ENCODE measurements at places on chromosomes 1 and 21.

DNA sequence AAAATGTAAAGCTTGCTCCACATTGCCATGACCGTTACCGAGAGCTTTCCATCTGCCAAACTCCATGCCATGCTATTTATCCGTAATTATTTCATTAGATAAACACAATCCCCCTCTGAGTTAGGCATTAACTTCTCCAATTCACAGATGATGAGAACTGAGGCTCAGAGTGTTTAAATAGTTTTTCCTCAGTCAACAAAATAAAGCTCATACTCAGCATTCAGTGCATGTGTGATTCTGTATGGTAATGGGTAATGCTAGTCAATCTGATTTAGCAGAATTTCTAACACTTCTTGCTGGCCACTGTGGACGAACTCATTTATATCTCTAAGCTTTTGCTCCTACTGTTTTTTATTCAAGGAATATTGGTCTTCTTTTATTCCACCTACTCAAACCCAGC is 17.3 kb downstream of the SAMSN1 start:
- DNase-seq: no peak

DNA sequence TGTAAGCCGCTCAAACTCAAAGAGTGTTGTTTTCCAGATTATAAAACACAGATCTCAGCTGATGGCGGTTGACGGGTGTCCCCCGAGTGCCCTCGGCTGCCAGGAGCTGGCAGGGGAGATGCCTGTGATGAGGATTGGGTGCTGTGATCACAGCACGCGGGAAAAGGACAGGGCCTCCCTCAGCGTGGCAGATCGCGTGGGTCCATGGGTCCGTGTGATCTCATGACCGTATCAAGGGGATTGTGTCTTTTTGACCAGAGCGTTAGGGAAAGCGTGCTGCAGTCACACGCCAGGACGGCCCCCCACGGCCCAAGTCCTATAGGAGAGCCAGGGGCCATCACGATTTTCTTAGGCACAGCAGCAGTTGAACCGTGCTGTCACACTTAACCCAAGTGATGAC is 51.9 kb downstream of the PDE9A start:
- no peak for DNase-seq

- DNase-seq: no peak
Observed at GRCh38 chr1:219279017-219279770, 105.5 kb downstream of the LYPLAL1 start.

DNA sequence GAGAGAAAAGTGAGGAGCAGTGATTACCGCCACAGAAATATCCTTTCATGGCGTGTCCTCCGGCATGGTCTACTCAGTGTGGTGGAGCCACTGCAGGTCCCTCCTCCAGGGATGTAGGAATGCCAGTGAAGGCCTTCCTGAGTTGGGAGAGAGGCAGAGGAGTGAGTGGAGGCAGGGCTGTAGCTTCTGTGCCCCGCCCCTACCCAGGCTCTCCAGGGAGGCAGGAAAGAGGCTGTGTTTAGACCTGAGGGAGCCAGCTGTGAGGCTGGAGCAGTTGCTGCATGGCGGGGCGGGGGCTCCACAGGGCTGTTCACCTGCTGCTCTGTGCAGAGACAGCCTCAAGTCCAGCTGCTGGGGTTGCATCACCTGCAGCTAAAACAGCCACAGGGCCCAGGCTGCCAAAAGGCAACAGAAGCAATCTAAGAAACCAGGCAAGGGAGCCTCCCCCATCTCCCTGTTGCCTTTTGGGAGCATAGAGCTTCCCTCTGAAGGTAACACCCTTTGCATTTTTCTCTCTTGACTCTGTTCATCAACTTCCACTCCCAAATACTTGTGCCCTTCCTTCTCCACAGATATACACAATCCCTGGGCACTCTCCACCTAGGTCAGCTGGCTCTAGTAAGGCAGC is 801 bp upstream of the ANXA9 start:
- no peak for DNase-seq

GRCh38 chr1:2203671-2204414 is 9.3 kb upstream of the FAAP20 start:
- no peak for DNase-seq
